CD4-positive, alpha-beta T cell (primary cell): ENCODE measurements at places on chromosomes 7 and 10. TPM values are rescaled to one million over a fixed set of nuclear protein-coding genes. Genes with fewer than 3 reads are reported as not detected.

- no peak for DNase-seq
These were observed 84.1 kb downstream of the EZH2 start for GRCh38 chr7:148799893-148800555.

DNA sequence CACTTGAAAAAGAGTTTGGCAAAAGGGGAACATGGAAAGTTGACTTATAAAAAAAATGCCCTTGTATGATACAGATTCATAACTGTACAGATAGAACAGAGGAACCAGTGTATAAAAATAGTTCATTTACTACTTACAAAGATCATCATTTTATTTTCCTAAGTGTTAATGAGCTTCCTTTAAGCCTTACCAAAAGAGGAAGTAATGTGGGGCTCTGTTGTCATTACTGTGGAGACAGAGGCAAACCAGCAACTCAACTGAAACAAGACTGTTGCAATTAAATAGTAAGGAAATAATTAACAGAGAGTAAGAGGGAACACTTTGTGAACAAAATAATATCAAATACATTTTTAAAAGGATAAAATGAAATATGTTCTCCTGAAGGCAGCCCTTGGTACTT lies 526.2 kb upstream of the ADARB2 start:
- no peak for DNase-seq

DNA sequence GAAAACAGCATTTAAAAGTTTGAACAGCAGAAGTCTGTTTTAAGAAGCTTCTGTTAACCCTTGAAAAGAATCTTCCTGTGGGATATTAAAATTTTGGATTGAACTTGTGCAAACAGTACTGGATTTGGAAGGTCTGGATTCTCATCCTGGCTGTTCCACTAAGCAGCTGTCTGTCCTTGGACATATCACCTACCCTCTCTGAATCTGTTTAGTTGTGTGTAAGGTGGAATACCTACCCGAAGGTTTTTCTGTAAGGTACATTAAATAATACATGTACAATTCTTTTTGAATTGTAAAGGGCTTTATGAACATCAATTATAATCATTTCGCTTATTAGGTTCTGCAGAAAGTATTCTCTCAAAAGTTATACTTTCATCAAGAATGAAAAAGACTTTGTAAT lies 2.2 kb downstream of the PDCD4 start:
- no peak for DNase-seq

GRCh38 chr7:4216016-4216415 lies 466.1 kb upstream of the FOXK1 start:
- no peak for DNase-seq

- no peak for DNase-seq
These were observed 5.3 kb downstream of the CPA1 start for GRCh38 chr7:130385600-130386066.

- no peak for DNase-seq
These were observed 35.9 kb downstream of the WDFY4 start for GRCh38 chr10:48720611-48721010.

- no peak for DNase-seq
These were observed 45.7 kb upstream of the NXPH1 start for GRCh38 chr7:8387551-8388256.

- no peak for DNase-seq
These were observed 26.3 kb downstream of the PODXL start for GRCh38 chr7:131530137-131530536.

DNA sequence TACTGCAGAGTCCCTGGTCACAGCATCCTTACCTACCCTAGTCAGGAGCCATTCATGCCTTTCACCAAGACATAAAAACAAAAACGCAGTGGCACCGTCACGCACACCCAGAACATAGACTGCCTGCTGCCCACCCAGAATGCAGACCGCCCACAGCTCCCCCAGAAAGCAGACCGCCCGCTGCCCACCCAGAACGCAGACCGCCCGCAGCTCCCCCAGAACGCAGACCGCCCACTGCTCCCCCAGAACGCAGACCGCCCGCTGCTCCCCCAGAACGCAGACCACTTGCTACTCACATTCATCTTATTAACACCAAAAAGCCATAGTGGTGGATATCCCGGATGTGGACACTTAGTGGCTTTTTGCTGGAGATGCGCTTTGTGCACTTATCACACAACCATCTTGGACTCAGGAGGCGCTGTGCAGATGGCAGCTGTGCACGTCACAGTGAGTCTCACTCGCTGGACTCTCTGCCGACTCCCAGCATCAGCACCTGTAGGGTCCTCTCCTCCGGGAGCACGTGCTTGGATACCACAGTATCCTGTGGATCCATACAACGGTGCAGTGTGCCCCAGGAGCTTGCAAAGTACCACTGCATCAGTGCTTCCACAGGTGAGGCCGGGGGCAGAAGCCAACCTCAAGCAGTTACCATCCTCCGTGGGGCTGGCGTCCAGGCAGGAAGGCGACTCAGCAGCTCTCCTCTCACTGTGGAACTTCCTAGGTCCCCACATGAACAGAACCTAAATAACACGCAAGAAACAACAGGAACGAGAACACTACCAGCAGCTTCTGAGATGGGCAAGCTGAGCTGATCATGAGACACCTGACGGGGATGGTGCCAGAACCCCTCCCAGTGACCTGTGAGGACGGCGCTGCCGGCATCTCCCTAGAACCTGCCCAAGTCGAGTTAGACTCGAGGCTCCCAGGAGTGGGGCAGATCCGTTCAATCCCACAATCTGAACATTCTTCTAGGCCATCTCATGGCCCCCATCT lies 161.0 kb downstream of the DIP2C start:
- DNase-seq: no peak

GRCh38 chr7:6090738-6091505 lies 59.7 kb downstream of the ANKRD61 start:
- no peak for DNase-seq

DNA sequence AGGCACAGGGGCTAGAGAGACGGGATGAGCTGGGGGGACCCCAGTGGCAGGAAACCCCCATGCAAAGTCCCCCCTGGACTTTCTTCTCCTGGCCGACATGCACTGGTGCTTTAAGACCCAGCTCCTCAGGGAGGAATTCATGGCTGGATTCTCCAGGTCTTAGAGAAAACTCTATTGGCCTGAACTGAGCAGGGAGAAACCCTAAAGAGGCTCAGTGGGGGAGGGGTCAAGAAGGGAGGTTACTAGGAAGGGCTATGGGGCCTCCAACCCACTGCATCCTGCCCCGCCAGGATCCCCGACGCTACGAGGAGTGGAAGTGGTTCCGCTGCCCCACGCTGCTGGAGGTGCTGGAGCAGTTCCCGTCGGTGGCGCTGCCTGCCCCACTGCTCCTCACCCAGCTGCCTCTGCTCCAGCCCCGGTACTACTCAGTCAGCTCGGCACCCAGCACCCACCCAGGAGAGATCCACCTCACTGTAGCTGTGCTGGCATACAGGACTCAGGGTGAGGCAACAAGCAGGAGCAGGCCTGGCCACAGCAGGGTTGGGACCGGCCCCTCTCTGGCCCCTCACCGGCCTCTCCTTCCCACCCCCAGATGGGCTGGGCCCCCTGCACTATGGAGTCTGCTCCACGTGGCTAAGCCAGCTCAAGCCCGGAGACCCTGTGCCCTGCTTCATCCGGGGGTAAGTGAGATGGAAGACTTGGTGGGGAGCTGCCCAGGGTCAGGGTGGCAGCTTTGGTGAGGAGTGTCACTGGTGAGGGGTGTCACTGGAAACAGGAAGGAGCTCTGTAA lies 13.8 kb downstream of the ATG9B start:
- DNase-seq: peak; percentile 51

DNA sequence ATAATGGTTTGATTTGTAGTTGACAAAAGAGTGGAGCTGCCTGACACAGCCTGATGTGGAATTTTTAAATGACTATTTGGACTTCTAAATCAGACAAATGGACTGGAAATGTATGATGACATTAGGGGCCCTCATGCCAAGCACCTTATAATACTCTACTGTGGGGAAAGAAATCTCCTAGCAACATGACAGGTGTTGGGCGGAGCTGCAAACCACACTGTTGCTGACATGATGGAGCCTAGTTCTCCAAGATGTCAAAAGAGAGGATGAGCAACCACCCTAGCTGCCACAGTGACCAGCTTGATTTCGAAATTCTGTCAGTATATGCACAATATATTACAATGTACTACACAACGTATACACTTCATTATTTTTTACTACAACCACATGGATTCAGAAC lies 65.8 kb downstream of the RHOBTB1 start:
- DNase-seq: no peak

GRCh38 chr7:2202901-2203765 lies 29.6 kb downstream of the MAD1L1 start:
- no peak for DNase-seq

- DNase-seq: no peak
These were observed 184.7 kb downstream of the LRMDA start for GRCh38 chr10:75616076-75616475.

DNA sequence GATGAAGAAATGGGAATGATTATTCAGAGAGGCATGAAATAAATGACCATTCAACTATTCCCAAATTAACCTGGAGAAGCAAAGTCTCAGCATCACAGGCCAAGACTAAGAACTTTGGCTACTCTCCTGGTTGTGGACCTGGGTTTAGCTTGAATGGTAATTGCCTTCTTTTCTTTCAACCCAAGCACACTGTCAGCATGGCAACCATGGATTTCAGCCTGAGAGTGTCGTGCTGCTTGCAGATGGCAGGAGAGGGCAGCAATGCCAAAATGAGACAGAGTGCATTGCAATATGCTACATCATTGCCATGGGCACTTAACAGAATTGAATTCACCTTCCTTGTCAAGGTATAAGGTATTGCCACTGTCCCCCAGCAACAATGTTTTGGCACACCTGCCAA lies 767.2 kb downstream of the REEP3 start:
- no peak for DNase-seq

- no peak for DNase-seq
These were observed 304.2 kb downstream of the PCDH15 start for GRCh38 chr10:54496852-54497251.

DNA sequence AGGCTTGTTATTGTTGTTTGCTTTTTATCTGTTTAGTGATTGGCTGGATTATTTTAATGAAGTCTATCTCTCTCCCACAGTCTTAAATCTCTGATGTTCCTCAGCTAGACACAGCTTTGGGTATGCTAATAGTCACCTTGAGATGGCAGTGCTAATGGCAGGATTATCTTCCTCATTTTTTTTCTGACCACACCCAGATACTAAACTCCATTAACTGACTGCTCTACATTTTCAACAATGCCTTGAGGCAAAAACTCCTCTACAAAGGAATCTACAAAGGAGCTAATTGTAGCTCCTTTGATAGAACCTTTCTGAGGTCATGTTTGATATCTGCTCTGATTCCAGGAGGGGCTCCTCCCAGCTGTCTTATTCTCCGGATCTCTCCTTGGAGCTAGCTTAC lies 122.6 kb downstream of the HBP1 start:
- no peak for DNase-seq

DNA sequence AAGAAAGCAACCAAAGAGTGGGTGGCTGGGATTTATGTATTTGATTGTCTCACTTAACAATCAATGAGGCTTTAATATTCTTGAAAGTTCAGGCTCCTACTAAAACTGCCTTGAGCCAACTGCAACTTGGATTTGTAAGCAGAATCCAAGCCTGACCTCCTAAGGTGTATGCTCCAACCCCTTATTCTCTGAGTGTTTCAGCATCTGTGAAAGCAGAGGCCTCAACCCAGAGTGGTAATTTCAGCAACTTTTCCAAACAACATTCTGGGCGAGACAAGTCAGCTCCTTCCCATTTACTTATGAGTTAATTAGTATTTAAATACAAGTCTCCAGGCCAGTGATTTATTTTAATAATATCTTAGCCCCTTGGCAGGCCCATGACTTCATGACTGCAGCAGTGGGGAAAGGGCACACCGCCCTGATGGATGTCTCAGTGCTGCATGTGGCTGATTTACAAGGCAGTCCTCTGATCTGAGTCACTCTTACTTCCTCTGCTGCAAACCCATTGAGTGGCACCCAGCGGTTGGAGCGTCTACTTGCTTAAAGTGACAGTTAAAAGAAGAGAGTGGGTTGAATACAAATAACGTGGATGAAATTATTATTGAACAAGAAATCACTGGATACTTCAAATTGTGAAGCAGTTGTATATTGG lies 209.1 kb downstream of the TRIL start:
- peak; percentile 30 for DNase-seq

DNA sequence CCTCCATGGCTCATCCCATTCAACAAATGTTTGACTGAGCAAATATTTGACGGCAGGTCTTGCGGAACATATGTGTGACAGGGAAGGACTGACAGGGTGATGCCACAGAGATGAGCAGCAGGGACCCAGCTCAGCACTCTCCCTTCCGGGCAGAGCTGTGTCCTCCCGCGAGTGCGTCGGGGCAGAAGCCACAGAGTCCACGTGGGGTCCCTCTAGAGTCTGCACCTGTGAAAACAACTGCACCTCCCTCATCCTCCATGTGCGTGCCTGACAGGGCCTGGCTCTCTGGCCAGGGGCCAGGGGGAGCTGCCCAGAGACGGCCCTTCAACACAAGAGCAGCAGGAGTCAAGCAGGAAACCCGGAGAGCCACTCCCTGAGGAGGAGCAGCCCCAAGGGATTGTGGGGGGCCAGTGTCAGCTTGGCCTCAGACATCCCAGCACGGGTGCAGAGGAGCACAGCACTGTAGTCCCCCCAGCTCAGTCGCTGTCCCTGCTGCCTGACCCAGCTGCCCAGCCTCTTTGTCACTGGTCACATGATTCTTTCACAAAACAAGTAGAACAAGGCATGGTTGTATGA lies 83.6 kb upstream of the TMEM72 start:
- DNase-seq: no peak

- no peak for DNase-seq
These were observed 16.8 kb downstream of the TMEM243 start for GRCh38 chr7:87202705-87203104.

Gene GNAT3
- not detected for total RNA-seq

Gene UCN3
- total RNA-seq: not detected

Gene TMEM213
- total RNA-seq: not detected

Gene BMPR1A
- 1.9 TPM for total RNA-seq

Gene MNX1
- total RNA-seq: not detected

Gene JCAD
- not detected for total RNA-seq

Gene CALHM1
- not detected for total RNA-seq
